Activated CD8-positive, alpha-beta memory T cell treated with anti-CD3 and anti-CD28 coated beads for 4 hours (primary cell): ENCODE measurements at places on chromosomes 6 and 20.

- DNase-seq = no peak
Measured at GRCh38 chr20:45368221-45368980, 5.4 kb downstream of the SYS1 start.

GRCh38 chr6:3046295-3046694 lies 22.0 kb upstream of the RIPK1 start:
- DNase-seq = no peak

- no peak for DNase-seq
Measured at GRCh38 chr6:10331334-10331968, 83.4 kb downstream of the TFAP2A start.

GRCh38 chr6:160974304-160974771 lies 17.2 kb upstream of the MAP3K4 start:
- no peak for DNase-seq

- no peak for DNase-seq
Measured at GRCh38 chr6:44805238-44805846, 417.8 kb downstream of the CDC5L start.

GRCh38 chr20:51613580-51613979 lies 71.1 kb upstream of the NFATC2 start:
- DNase-seq = no peak

DNA sequence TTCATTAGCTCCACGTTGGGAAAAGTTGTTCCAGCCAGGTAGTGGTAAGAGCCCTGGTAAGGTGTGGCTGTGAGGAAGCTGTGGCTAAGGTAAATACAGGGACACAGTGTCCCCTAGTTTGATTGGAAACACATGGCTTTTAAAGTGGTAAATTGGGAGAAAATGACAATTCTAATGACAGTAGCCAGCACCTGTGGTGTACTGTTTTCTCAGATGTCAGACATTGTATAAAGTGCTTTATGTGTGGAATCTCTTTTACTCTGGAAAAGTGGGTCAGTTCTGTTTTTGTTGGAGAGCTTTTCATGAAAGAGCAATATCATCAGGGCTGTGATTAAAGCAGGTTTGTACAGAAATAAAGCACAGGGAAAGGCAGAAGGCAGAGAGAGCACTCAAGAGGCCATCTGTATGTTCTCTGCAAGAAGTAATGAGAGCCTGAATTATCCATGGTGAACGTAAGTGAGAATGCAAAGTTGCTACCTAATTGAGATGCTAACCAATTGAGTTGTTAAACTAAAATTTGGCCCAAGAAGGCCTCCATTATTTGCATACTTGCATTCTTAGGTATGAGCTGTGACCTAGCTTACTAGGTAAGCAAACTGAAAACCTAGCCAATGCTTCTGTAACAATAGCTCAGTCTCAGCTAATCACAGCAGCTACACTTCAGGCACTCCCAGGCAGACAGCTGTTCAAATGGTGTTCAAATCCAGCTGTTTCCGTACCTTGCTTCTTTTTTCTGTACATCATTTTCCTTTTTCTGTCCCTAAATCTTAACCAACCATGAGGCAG lies 28.2 kb downstream of the MRAP2 start:
- DNase-seq = no peak
